ENCODE measurements at places on chromosomes 2 and 18. TPM values are rescaled to one million over a fixed set of nuclear protein-coding genes. Genes with fewer than 3 reads are reported as not detected.

NT5DC4 gene
- total RNA-seq: not detected

IL1R2 gene
- total RNA-seq: 0.73 TPM

SERPINB10 gene
- total RNA-seq: not detected

FRZB gene
- total RNA-seq: not detected

SPR gene
- total RNA-seq: 147 TPM

Data from A549 treated with CpdA at 1 μM for 4 hours (cell line).